ENCODE measurements at places on chromosomes 4 and X. TPM values are rescaled to one million over a fixed set of nuclear protein-coding genes. Genes with fewer than 3 reads are reported as not detected.

Gene HS6ST2
- total RNA-seq: 13.3 TPM

- H3K27ac ChIP-seq: no peak overlapping the region
- H3K36me3 ChIP-seq: no peaks in the 10 kb centered on the region
- no peak overlapping the region for H3K4me3 ChIP-seq
- DNase-seq: no peak
- H3K27me3 ChIP-seq: no peaks in the 10 kb centered on the region
These were observed 999.4 kb downstream of the GLUD2 start for GRCh38 chrX:122046815-122047214.

Gene PRPS1
- 39.3 TPM for total RNA-seq

GRCh38 chrX:130994671-130995070 is 63.5 kb upstream of the ARHGAP36 start:
- peak; percentile 48 for DNase-seq
- no peaks in the 10 kb centered on the region for H3K4me1 ChIP-seq
- H3K36me3 ChIP-seq: no peaks in the 10 kb centered on the region
- no peak overlapping the region for H3K4me3 ChIP-seq
- H3K27ac ChIP-seq: no peak overlapping the region

DNA sequence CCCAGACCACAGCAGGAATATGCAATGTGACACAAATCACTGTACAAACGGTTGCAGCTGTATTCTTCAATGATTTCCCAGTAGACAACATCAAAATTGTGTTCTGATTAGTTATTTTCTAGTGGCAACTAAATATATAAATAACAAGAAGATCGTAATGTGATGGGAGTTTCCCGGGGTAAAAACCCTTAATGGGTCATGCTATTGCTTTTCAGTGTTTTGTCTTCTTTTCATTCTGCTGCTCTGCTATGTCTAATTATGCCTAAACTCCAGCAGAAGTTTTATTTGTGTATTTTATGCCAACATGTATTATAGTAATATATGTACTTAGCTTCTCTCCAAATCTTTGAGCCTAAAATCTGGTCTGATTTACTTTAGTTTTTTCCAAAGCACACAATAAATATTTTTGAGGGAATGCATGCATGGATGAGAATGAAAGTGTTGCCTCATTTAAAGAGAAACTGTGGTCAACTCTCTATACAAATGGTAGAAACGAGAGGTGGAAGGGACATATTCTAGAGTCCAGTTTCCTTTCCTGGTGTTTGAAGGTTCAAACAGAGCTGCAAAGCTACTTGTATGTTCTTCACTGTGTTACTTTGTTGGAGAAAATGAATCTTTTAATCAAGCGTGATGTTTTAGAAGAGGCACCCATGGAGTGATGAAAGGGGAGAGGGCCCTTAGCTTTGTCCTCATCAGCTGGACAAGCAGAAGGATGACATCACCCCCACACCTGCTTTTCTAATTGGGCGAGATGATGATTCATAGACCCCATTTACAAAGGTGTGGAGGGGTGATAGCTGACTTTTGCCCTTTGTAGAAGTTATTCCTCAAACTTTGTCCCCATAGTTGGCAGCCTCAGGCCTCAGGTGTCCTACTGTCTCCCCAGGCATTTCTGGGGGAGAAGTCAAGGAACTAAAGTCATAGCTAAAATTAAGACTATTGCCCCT is 129.7 kb downstream of the FRAS1 start:
- DNase-seq: no peak
- H3K27ac ChIP-seq: no peak overlapping the region

Gene POU3F4
- total RNA-seq: not detected

Gene CT83
- total RNA-seq: 61.7 TPM

DNA sequence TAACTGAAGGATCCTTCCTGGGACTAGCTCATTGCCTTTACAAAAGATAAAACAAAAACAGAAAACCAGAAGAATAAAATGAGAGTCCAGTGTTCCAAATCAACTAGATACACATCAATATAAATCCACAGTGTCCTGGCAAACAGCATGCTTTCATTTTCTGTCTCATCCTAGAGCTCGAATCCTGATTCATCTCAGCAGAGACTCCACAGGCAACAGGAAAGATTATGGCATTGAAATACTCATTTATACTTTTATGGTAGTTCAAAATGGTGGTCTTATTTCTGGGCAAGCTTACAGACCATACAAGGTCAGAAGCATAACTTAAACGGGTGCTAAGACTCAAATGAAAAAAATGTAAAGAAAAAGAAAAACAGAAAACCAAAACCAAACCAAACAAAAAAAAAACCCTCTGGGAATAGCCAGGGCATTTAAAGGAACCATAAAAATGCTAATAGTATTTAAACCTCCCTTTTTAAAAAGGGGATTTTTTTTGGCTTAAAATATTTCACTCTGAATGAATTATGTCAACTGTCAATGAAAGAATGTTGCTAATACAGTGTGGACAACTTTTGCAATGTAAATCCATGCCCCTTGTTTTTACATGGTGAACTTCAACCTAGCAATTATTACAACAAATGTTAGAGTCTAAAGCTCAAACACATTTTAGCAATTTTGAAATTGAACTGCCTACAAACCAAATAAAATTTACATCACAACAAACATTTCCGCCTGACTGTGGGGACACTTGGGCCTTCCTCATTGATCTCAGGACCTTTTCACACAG is 57.9 kb downstream of the GPR101 start:
- no peaks in the 10 kb centered on the region for H3K36me3 ChIP-seq
- H3K4me3 ChIP-seq: no peak overlapping the region
- H3K27me3 ChIP-seq: no peaks in the 10 kb centered on the region

DNA sequence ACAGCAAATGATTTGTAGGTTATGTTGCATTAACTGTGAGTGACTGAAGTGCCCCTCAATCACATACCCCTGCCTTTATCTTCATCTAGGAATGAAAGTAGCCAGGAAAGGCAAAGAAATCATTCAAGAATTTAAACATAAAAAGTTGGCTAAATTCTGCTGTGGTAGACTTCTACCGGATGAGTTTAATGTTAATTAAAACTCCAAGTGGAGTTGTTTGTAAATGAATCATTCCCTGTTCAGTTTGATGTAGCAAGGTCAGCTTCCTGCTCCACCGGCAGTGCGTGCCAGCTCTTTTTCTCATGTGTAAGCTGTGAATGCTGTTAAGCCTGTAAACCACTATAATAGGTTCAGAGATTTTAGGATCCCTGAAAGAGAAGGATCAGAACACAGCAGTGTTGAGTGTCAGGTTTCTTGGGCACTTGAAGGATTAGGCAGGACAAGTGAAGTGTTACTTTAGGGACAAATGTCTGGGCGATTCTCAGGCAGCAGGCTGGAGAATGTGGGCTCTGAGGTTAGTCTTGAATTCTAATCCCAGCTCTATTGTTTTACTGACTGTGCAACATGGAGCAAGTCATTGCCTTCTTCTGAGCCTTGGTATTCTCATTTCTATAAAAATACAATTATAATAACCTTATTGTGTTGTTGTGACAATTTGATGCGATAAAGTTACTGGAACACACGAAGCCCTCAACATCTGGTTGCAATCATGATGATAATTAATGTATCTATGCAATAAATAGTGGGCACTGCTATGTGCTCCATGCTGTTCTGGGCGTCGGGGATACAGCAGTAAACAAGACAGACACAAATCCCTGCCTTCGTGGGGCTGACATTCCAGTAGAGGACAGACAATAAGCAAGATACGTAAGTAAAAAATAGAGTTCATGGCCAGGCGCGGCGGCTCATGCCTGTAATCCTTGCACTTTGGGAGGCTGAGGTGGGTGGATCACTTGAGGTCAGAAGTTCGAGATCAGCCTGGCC is 112.0 kb downstream of the SHROOM3 start:
- no peak overlapping the region for H3K4me3 ChIP-seq
- no peak overlapping the region for H3K27ac ChIP-seq
- DNase-seq: no peak
- no peaks in the 10 kb centered on the region for H3K36me3 ChIP-seq

Gene CTAG1B
- 18.0 TPM for total RNA-seq

GRCh38 chr4:39341075-39341725 is 25.0 kb downstream of the RFC1 start:
- no peak overlapping the region for H3K27ac ChIP-seq
- no peaks in the 10 kb centered on the region for H3K27me3 ChIP-seq
- no peaks in the 10 kb centered on the region for H3K4me1 ChIP-seq
- no peaks in the 10 kb centered on the region for H3K36me3 ChIP-seq
- no peak for DNase-seq

Gene MAGEA12
- total RNA-seq: 8.9 TPM

- no peaks in the 10 kb centered on the region for H3K4me1 ChIP-seq
- H3K27me3 ChIP-seq: no peaks in the 10 kb centered on the region
- no peaks in the 10 kb centered on the region for H3K36me3 ChIP-seq
- DNase-seq: no peak
- no peak overlapping the region for H3K4me3 ChIP-seq
- no peak overlapping the region for H3K27ac ChIP-seq
These were observed 165.0 kb downstream of the EFHC2 start for GRCh38 chrX:44178274-44179053.

DNA sequence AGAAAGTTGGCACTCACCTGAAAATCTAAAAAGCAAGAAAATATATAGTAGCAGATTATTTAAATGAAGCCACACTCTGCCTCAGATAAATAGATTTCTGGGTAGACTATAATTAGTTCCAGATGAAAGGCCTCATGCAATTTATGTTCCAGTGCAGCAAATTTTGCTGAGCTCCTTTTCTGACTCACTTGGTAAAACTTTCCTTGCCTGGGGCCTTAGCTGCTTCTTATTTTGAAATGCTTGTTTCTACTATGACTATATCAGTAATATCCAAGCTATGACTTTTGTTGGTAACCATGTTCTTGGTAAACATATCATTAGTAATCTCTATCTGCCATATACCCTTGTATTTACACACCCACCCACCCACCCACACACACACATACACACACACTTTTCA is 961.8 kb downstream of the SH3BGRL start:
- no peak overlapping the region for H3K4me3 ChIP-seq
- no peak for DNase-seq
- no peaks in the 10 kb centered on the region for H3K4me1 ChIP-seq
- no peaks in the 10 kb centered on the region for H3K36me3 ChIP-seq
- H3K27me3 ChIP-seq: no peaks in the 10 kb centered on the region
- no peak overlapping the region for H3K27ac ChIP-seq

- DNase-seq: no peak
- H3K4me3 ChIP-seq: no peak overlapping the region
- no peak overlapping the region for H3K27ac ChIP-seq
- H3K27me3 ChIP-seq: no peaks in the 10 kb centered on the region
These were observed 165.6 kb downstream of the ATP10D start for GRCh38 chr4:47650584-47651130.

Gene CHIC1
- total RNA-seq: 8.6 TPM

DNA sequence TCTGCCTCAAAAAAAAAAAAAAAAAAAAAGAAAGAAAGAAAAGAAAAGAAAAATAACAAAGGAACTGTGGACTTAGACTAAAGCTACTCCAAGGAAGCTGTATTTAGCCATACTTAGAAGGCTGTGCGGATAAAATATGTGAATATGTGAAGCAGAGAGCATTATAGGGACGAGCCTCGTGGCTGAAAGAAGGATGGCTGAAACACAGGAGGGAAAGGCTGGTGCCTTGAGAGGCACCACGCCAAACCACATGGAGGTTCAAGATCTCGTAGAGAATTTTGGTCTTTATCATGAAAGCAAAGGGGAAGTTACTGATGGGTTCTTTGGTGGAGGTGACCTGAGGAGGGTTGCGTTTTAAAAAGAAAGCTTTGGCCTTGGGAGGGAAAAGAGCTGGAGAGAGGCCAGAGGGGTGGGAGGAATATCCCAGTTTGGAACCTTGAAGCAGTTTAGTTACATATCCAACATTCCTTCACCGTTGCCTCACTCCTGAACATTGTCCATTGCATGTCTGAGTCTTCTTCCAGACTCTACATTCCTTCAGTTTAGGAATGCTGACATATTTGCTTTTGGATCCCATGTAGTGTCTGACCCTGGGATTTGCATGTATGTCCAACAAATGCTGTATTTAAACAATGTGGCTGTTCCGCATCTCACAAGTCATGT is 82.5 kb downstream of the CPE start:
- H3K27me3 ChIP-seq: no peaks in the 10 kb centered on the region
- no peak overlapping the region for H3K27ac ChIP-seq
- H3K4me3 ChIP-seq: no peak overlapping the region
- DNase-seq: peak; percentile 75

Gene S100P
- total RNA-seq: 2.1 TPM

Gene SERTM2
- total RNA-seq: not detected

DNA sequence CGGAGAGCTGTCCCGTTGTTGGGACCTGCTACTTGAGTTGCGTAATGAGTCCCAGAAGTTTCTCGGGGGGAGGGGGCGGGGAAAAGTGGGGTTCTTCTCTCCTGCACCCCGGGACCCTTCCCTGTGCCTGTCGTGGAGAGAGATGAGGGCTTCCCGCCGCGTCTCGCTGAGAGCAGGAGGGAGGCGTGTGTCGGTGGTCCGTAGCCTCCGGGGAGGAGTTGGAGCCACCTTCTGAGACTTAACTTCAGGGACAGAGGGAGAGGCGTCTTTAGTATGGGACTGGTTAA is 698 bp downstream of the AFF1 start:
- no peaks in the 10 kb centered on the region for H3K27me3 ChIP-seq
- peaks cover 8% of the 10 kb centered on the region for H3K4me1 ChIP-seq
- no peak for DNase-seq

- no peaks in the 10 kb centered on the region for H3K36me3 ChIP-seq
- DNase-seq: no peak
- H3K27ac ChIP-seq: no peak overlapping the region
- H3K27me3 ChIP-seq: no peaks in the 10 kb centered on the region
These were observed 1676.7 kb upstream of the TENM3 start for GRCh38 chr4:180566492-180566891.

DNA sequence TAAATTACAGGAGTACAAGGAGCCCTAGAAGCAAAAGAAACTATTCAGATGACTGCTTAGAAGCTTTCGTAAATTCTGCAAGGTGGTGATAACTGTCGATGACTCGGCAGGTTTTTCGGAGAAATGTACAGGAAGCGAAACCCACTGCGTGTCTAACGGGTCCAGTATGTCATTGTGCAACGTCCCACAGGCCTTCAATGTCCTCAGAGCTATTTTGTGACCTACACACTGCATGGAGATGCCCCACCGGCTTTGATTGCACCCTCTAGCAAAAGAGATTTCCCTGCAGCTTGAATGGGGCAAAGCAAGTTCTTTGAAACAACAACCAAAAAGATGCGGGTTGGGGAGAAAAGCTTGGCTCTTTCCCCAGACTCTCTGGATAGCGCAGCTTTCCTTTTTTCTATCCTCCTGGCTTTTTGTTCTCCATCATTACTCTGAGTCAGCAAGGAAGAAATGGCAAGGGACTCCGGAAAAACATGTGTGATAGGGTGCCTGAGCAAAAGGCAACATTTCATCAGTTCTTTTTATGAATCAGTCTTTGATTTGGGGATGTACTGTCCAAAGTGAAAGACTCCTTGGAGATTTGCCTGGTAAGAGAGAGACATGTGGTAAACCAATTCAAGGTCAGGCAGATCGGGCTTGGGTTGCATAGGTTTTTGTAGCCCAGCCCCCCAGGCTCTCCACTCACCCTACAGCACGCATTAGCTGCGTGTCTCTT is 112.0 kb upstream of the TBL1X start:
- peak; percentile 30 for DNase-seq
- no peaks in the 10 kb centered on the region for H3K27me3 ChIP-seq
- H3K4me1 ChIP-seq: no peaks in the 10 kb centered on the region
- H3K4me3 ChIP-seq: no peak overlapping the region
- H3K27ac ChIP-seq: no peak overlapping the region
- H3K36me3 ChIP-seq: no peaks in the 10 kb centered on the region

GRCh38 chrX:128106630-128107029 is 54.4 kb upstream of the ACTRT1 start:
- H3K27ac ChIP-seq: no peak overlapping the region
- DNase-seq: peak; percentile 13
- no peaks in the 10 kb centered on the region for H3K27me3 ChIP-seq
- H3K4me1 ChIP-seq: no peaks in the 10 kb centered on the region
- no peak overlapping the region for H3K4me3 ChIP-seq
